Stimulated activated CD8-positive, alpha-beta memory T cell treated with anti-CD3 and anti-CD28 coated beads, Interleukin-7, amount 100 ng/mL, for 24 hours (primary cell): ENCODE measurements at places on chromosomes 7 and 10.

GRCh38 chr10:80163741-80164341, 31.3 kb downstream of the PLAC9 start:
- DNase-seq: no peak

- DNase-seq: no peak
Observed at GRCh38 chr7:50151661-50152060, 58.6 kb upstream of the ZPBP start.

DNA sequence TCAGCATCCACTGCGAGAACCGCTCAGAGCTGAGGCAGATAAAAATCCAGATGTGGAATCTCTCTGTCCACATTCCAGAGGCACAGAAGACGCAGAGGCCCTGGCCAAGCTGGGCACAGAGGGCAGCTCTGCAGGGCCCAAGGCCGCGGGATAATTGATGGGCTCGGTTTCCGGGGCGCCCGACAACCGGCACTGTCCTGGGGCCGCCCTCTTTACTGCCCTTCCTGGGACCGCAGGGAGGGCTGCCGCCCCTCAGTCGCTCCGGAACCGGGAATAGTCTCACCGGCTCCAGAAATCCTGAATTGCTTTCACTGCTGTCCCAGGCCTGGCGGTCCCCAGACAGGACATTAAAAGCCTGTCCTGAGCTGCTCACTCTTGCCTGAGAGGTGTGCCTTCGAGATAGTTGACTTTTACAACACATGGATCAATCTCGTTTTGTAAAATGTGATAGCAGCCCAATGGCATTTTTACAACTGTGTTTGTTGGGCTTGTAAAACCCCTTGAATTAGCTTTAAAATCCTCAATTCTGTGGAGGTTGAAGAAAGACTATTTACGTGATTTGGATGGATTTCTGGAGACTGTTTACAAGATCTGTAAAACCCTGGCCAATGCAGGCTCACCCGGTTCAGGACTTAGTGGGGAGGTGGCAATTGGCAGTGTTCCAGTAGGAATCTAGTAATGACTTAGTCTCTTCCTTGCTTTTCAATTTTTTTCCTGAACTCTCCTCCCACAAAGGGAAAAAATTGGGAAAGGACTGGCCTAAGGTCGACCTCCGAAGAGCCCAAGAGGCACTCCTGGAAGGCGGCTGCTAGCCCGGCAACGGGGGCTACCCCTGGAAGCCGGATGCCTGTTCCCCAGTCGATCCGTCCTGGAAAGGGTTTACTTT, 1.4 kb upstream of the HOXA6 start:
- DNase-seq: no peak

DNA sequence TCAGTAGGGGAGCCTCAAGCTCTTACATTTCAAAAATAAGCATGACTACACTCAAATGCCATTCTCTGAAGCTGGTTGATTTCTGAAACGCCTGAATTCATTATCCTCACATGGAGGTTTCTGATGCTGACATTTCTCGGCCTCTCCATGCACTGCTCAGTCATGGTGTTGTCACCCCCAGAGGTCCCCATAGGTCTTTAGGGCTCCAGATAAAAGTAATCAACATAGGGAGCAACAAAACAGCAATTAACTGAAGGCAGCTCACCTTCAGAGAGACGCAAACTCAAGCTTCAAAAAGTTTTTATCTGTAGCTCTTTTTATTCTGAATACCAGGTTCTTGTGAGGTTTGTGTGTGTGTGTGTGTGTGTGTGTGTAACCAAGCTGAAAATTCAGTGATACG, 223.2 kb upstream of the LRRN3 start:
- no peak for DNase-seq

- DNase-seq: no peak
Observed at GRCh38 chr7:156179872-156180390, 367.7 kb upstream of the SHH start.

DNA sequence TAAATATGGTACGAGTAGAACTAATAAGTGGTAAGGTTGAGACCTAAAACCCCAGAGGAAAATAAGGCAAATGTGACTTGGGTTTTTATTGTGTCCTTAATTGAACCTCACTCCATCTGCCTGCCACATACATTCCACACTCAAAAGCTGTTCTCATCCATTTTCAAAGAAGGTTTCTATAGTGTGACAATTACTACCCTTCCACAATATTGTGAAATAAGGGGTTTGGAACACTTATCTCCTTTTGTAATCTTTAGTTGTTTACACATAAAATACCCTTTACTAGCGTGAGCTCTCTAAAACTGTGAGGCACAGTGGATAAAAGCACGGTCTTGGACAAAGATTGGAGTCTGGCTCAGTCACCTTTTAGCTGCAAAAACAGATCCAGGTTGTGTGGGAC, 166.6 kb downstream of the THSD7A start:
- no peak for DNase-seq

DNA sequence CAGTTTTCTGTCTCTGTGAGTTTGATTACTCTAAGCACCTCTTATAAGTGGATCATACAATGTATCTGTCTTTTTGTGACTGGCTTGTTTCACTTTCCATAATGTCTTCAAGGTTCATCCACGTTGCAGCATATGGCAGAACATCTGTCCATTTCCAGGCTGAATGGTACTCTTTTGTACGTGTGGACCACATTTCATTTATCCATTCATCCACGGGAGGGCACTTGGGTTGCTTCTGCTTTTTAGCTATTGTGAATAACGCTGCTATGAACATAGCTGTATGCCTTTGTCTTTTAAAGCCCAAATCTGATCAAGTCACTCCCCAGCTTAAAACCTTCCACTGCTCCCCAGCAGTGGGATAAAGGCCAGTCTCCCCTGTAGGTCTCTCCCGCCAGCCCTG, 31.5 kb downstream of the EGFR start:
- DNase-seq: no peak

GRCh38 chr10:33143160-33143728, 185.2 kb upstream of the ITGB1 start:
- no peak for DNase-seq

DNA sequence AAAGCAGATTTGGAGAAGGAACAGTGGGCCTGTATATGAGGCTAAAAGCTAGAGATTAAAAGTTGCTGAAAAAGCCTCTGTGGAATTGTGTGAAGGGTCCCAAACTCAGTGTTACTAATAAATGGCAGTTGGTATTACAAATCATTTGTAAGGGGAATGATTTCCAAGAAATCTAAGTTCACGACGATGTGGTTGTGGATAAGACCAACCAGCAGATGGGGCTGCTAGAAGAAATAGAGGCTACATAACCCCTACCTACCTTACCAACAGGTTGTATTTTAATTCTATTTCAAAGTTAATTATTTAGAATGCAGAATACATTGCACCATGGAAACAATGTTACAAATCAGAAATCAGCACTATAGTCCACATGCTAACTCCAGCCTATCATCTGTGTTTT, 377.1 kb downstream of the HPSE2 start:
- no peak for DNase-seq

GRCh38 chr7:7181519-7182155, 707 bp upstream of the C1GALT1 start:
- peak; percentile 19 for DNase-seq

DNA sequence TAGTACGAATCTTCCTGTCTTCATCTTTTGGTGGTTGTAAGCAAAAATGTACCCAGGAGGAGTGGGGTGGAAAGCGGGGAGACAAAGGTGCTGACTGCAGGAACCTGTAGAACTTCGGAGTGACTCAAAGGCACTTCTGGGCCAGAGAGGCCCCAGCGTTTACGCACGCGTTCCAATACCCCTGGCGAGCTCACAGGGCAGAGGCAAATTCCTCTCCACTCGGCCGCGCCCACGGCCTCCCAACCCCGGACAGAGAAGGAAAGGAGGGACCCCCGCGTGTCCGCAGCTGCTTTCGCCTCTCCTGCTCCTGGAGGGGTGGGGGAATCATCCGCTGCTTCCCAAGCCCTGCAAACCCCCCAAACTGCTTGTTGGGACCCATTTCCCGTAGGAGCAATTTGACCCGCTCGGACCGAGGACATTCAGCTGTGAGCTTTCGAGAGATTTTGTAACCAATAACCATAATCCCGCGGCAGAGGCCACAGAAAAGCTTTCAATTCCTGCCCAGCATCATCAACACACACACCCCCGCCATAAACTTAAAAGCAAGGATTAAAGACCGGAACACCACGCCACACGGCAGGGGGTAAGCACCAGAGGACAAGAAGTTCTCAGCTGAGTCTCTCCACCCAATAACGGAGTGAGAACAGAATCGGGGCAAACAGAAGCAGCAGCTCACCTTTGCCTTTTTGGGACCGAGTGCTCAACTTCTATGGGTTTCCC, 2.3 kb downstream of the IGF2BP3 start:
- DNase-seq: no peak

GRCh38 chr10:108319434-108320222, 1155.1 kb upstream of the SORCS1 start:
- DNase-seq: no peak

DNA sequence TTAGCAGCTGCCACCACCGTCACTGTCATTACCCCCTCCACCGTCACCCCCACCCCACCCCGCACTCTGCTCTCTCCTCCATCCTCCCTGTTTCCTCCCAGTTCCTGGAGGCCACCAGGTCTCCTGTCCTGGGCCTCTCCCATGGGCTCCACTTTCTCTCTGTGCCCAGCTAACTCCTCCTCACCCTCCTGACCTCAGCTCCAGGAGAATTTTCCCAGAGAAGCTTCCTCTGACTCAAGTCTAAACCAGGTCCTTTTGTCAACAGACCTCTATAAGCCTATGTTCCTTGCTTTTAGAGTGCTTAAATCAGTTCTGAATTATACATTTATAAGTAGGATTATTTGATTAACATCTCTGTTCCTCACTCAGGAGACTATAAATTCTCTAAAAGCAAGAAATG, 150.0 kb downstream of the ARHGAP12 start:
- no peak for DNase-seq

DNA sequence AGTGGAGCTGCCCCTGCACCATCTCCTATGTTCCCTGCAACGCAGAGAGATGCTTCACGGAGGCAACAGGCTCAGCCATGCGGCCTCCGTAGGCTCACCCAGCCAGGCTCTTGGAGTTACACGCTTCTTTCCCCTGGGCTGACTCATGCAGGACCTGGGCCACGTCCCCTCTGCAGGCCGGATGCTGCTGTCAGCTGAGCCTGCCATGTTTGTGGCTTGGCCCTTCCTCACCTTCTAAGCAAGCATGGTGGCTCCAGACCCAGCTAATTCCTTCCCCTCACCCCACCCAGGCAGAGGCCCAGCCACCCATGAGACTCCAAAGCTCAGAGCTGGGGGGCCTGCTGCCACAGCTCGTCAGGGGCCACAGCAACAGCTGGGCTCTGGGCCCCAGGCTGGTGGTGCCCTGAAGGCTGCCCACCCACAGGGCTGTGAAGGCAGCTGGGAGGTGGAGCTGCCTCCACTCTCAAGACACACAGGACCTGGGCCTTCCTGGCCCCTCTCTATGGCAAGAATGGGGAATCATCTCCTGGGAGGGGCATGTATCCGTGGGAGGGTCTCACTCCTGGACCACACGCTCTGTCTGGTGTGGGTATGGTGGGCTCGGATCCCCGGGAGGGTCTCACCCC, 219.6 kb downstream of the ELFN1 start:
- no peak for DNase-seq

DNA sequence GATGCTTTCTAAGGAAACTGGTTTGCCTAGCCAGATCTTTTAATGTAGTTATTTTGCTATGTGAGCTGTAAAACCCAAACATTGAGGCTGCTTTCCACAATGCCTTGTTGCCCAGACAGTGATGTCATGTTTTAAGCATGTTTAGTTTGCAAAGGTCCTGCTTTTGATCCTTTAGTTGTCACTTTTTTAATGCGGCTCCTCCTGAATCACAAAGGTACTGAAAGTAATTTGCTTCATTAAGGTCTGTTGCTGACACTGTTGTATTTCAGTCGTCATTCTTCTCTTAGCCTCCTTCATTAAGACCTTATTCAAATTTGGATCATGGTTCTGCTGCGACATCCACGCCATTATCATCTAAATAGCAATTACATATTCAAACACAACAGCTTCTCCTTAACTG, 10.6 kb downstream of the RPA3 start:
- DNase-seq: no peak

DNA sequence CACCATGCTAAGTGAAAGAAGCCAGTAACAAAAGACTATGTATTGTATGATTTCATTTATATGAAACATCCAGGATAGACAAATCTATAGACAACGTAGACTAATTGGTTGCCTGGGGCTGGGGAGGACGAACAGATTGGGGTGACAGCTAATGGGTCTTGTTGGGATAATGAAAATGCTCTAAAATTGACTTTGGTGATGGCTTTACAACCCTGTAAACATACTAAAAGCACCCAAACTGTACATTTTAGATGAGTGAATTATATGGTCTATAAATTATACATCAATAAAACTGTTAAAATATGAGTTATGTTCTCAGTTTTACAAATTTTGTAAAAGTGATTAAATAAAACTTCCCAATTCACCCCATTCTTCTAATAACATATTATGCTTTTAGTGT, 261.5 kb downstream of the ELMO1 start:
- DNase-seq: no peak

- DNase-seq: no peak
Observed at GRCh38 chr10:80700252-80700651, 162.6 kb downstream of the SH2D4B start.

- no peak for DNase-seq
Observed at GRCh38 chr10:31683682-31684081, 244.9 kb downstream of the ARHGAP12 start.

GRCh38 chr7:47520406-47520805, 61.5 kb downstream of the TNS3 start:
- DNase-seq: no peak

GRCh38 chr10:102596506-102596971, 47.7 kb upstream of the TRIM8 start:
- no peak for DNase-seq

DNA sequence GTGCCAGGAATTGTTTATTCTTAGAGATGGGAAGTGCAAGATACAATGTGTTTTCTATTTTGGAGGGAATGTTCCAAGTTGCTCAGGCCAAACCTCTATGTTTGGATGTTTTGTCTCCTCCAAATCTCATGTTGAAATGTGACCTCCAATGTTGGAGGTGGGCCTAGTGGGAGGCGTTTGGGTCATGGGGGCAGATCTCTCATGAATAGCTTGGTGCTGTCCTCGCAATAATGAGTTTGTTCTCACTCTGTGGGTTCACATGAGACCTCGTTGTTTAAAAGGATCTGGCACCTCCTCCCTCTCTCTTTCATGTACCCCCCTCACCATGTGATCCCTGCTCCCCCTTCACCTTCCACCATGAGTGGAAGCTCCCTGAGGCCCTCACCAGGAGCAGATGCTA, 8.3 kb upstream of the GDF10 start:
- DNase-seq: no peak

GRCh38 chr7:100822236-100823139, 4.8 kb downstream of the EPHB4 start:
- DNase-seq: no peak

DNA sequence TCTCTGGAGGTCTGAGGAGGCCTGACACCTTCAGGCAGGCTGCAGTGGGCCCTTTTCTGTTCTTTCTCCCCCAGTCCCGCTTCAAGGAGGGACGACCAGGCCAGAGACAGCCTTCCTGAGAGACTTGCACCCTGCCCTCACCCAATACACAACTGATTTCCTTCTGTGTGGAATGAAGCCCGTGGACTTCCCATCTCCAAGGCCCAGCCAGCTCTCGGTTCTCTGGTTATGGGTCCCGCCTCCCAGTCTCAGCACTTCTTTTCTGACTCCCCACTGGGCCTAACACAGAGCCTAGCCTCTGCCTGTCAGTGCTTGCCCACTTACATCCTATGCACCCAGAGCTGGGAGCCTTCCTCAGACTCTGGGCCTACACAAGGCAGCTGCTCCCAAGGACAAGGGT, 24.1 kb upstream of the ADCYAP1R1 start:
- no peak for DNase-seq
